Mucosa of descending colon (tissue), 3 donors: ENCODE measurements at places on chromosomes 12 and 14. TPM values are rescaled to one million over a fixed set of nuclear protein-coding genes. Genes with fewer than 3 reads are reported as not detected.

Gene VRTN
- total RNA-seq: not detected

Gene HAL
- 1.8 TPM for total RNA-seq

Gene NDRG2
- 212 TPM for total RNA-seq

Gene PLEKHG7
- 1.3 TPM for total RNA-seq

- DNase-seq: no peak
These were observed 624 bp upstream of the PWP1 start for GRCh38 chr12:107684990-107685359.

DNA sequence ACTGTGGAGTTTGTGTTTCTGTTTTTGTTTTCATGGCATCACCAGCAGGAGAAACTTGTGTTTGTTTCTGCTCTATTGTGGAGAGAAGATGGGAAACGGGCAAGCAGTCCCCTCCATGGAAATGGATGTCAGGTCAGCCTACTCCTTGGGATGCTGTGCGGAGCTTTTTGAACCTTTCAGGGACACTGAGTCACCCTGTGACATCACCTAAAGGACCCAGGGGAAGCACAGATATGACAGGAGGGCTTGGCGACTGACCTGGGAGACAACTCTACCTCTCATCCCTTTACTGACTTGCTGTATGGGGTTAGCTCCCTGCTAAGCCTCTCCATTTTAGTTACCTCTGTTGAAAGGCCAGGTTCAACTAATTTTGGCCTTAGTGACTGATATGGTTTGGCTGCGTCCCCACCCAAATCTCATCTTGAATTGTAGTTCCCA is 706.9 kb upstream of the TMEM132C start:
- no peak for DNase-seq

DNA sequence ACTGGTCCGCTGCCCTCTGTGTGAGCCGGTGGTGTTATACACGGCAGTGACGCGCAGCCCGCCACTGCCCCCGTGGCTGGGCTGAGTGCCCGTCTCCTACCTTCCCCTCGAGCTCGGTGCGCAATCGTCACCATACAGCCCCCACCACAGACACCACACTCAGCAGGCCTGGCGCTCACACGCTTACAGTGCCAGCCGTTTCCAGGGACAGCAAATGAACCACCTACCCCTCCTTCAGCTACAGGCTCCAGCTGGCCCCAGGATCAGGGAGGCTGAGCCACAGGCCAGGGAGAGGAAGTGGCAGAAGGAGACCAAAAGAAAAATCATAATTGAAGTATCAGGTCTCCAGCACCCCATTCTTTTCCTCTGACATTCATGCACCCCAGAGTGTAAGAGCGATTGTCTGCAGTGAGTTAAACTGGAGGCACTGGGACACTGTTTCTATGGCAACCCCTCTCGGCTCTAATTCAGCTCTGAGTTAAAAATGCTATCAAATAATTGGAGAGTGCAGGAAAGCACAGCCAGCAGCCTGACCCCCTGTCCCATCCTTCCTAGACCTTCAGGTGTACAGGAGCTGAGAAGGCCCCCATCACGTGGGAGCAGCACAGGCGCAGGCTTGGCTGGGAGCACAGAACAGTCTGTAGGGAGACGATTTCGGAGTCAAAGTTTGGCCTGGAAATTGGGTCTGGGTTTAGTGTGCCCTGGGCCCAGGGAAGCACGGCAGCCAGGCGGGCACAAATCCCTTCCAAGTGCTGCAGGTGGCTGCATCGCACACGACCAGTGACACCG is 18.0 kb downstream of the LRTM2 start:
- DNase-seq: no peak

DNA sequence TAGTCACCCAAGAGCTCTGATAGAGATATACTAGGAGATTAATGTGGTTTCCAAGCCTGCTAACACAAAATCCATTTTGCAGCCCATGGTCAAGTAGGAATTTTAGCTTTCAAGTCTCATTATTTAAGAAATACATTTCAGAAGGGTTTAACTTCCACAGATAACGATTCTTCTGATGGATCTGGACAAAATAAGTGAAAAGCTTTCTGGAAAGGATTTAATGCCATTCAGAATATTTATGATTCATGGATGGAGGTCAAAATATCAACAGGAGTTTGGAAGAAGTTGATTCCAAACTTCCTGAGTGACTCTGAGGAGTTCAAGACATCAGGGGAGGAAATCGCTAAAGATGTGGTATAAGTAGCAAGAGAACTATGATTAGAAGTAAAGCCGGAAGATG is 214.6 kb downstream of the ATXN7L3B start:
- DNase-seq: no peak

DNA sequence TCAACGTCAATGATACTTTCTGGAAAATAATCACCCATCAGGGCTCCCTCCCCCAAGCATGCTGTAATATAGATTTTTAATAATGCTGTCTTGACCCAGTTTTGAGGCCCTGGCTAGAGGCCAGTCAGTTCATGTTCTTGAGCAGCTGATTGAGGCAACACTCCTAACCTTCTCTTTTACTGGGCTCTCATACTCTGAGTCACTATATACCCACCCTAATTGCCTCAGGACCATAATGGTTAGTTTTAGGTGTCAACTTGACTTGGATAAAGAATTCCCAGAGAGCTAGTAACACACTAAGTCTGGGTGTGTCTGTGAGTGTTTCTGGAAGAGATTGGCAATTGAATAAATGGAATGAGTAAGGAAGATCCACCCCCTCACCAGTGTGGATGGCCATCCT is 527.0 kb upstream of the ATP2B1 start:
- DNase-seq: no peak
